Kidney (tissue), 22 donors: ENCODE measurements at places on chromosomes 2 and 18.
A peak's percentile ranks its signal among the peaks of the same experiment; 100 is the strongest.

DNA sequence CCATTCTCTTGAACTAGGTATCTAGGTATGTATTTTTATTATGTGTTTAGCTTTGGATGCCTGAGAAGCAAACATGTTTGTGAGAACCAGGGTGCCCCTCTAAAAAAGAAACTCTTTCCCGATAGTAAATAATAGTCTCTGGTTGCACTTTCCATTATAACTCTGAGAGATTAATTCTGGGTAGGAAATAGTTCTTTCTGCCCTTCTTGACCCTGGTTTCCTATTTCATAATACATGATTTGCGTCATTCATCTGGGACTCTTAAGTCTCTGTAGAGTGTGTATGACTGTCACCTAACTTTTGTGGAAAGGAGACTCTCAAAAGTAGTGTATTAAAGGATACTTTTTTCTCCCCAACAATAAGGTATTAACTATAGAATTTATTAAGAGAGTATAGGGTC lies 31.5 kb downstream of the ACSL3 start:
- DNase-seq, result no peak

GRCh38 chr2:197777823-197778407 lies 7.2 kb downstream of the BOLL start:
- no peak for DNase-seq

GRCh38 chr2:230124757-230125431 lies 56.2 kb upstream of the SLC16A14 start:
- peak; percentile 56 for DNase-seq

GRCh38 chr2:46871976-46872381 lies 43.6 kb downstream of the MCFD2 start:
- no peak for DNase-seq

GRCh38 chr2:113675875-113676274 lies 48.8 kb downstream of the RABL2A start:
- DNase-seq, result no peak

DNA sequence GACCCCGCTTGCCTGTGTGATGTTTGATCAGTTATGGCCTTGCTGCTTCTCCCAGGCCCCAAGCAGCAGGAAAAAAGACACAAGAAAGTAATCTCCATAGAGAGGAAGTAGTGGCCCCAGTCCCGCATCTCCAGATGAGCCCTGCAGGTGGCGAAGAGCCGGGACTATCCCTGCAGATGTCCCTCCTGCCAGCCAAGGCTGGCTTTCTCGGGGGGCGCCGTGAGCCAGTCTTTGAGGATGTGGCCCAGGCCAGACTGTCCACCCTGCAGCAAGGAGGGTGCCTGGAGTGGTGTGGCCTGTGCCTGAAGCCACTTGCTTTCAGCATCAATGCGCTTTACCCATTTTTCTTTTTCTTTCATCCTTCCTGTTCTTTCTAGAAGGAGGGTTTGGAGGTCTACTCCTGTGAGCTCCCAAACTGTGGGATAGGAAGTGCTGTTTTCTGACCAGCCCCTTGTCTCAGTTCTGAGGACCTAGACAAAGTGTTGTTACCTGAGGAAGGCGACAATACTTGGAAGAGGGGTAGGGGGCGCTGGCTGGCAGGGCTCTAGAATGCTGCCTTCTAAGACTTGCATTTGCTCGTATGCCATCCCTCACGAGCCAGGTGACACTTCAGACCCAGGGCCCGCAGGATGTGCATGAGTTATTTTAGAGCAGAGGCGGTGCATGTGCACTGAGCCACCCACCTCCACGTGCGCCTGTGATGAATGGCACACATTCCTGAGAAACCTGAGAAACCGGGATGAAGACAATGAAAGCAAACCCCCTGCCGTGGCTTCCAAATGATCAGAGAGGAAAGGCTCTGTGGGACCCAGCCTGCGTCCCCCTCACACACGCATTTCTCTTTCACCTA lies 255.8 kb downstream of the FBXO15 start:
- peak; percentile 86 for DNase-seq

- DNase-seq, result no peak
Observed at GRCh38 chr2:85168942-85169341, 35.8 kb downstream of the TCF7L1 start.

DNA sequence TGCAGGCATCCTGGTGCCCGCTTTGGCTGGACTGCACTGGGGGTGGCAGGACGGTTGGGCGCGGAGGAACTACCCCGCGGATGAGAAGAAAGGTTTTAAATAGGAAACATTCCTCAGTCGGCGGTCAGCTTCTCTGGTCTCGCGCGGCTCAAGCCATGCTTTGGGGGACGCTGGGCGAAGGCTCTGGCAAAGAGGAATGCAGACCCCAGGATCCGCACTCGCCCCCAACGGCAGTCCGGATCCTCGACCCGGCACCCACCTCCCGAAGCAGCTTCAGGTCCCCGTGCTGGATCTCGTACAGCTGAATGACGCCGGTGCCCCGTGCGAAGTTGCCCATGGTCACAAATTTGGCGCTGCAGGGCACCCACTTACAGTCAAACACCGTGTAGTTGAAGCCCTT lies 686 bp upstream of the PNO1 start:
- peak; percentile 84 for DNase-seq

GRCh38 chr18:12038082-12038638 lies 55.5 kb upstream of the ANKRD62 start:
- DNase-seq, result no peak
